Activated naive CD8-positive, alpha-beta T cell treated with anti-CD3 and anti-CD28 coated beads for 36 hours (primary cell): ENCODE measurements at places on chromosomes 2 and 18.

- no peak for DNase-seq
Observed at GRCh38 chr2:125224188-125224587, 1199.1 kb downstream of the CNTNAP5 start.

DNA sequence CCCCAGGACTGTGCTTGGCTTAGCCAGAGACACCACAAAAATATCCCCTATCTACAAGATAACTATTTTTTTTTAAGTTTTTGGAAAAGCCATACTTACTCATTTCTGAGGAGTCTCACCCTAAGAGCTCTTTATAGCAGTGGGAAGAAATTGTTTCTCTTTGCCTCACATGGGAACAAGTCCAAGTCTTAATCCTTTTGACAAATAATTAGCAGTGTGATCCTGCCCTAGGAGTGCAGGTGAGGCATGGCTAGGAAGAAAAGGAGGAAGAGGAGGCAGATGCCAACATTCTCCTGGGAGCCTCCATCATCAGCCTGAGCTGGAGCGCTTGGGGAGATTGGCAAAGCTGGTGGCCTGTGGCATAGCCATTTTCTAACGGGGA is 115.6 kb downstream of the STPG4 start:
- DNase-seq: no peak

GRCh38 chr2:164498836-164499235 is 122.4 kb downstream of the GRB14 start:
- no peak for DNase-seq

- DNase-seq: no peak
Observed at GRCh38 chr2:169300636-169301530, 61.5 kb downstream of the LRP2 start.

DNA sequence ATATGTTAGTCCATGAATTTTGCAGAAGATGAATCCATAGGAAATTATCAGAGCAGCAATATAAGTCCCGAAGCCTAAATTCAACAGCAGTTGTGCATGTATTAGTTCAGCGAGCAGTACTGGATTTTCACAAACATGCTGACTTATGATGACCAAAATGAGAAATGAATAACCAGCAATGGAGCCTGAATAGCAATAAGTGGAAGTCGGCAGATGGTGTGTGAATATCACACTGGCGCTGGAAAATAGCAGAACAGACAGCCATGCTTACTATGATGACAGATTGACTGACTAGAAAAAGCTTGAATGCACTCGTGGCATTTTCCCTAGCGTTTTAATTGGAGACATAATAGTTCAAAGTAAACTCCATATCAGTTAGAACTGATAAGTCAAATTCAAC is 1114.5 kb downstream of the DSC3 start:
- DNase-seq: no peak

DNA sequence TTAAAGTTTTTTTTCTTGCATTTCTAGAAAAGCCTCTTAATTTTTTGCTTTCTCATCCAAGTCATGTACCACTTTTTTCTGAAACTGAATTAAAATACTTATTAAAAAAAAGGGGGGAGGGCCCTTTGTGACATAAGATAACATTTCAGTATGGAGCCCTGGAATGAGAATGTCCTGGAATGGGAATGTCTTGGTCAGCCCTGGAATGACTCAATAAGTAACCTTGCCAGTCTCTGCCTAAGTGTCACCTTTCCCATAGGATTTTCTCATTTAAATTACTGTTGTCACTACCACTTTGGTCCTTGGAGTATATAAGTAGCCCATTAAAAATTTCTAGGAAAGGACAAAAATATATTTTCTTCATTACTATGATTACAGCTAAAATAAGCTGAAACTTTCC is 4.7 kb downstream of the UBXN2A start:
- no peak for DNase-seq

DNA sequence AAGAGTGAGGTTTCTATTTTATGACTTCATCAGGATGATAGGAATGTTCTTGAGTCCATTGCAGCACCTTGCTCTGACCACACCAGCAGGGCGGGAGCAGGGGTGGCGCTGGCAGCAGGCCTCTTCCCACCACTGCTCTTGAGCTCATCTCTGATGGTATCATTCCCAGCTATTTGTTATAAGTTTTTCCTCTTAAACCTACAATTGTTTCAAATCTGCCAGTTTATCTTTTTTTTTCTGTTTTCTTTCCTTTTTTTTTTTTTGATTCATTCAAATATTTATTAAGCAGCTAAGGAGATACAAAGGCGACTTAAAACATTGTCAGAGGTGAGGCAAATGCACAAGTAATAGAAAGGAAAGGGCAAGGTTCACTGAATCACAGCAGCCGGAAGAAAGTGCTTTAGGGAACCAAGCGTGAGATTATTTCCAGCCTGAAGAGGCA is 28.7 kb downstream of the NIFK start:
- no peak for DNase-seq

- DNase-seq: no peak
Observed at GRCh38 chr2:3198119-3198518, 179.5 kb downstream of the EIPR1 start.

- no peak for DNase-seq
Observed at GRCh38 chr18:13516855-13517254, 209.5 kb downstream of the FAM210A start.

- peak; percentile 9 for DNase-seq
Observed at GRCh38 chr2:104412384-104412783, 441.5 kb upstream of the POU3F3 start.

DNA sequence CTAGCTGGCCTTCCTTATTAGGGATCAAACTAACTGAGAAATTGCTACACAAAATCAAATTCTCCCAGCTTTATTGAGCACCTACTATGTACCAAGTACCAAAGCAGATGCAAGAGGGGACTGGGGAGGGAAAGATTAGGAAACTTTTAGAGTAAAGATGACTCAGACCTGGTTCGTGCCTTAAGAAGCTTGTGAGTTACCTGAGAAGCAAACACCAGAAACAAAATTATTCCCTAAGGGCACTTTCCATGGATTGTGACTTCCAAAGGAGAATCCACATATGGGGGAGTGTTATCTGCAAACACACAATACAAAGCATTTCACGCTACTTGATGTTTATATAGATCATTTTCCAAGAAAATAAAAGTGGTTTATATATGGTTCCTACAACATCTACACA is 326.9 kb upstream of the HNRNPA3 start:
- no peak for DNase-seq

GRCh38 chr2:164073101-164074074 is 337.6 kb upstream of the FIGN start:
- no peak for DNase-seq

- no peak for DNase-seq
Observed at GRCh38 chr18:76397631-76398030, 97.4 kb downstream of the ZNF516 start.

- DNase-seq: no peak
Observed at GRCh38 chr18:48165111-48165866, 234.8 kb upstream of the SMAD2 start.

DNA sequence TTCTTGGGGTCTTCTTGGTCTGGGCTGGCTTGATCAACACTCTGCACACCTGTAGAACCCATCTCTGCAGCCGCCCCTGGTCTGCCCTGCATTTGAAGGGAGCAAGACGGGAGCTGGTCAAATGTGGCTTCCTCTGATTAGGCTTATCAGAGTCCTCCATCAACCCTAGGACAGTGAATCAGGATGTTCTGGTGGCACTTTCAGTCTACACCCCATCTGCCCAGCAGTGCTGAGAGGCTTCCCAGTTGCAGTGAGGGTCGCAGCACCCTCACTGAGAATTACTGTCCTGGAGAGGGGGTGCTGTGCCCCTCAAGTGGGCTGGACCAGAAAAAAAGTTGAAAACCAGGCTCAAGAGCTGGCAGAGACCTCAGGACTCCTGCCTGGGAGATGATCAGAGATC is 152.9 kb downstream of the DYSF start:
- DNase-seq: no peak

DNA sequence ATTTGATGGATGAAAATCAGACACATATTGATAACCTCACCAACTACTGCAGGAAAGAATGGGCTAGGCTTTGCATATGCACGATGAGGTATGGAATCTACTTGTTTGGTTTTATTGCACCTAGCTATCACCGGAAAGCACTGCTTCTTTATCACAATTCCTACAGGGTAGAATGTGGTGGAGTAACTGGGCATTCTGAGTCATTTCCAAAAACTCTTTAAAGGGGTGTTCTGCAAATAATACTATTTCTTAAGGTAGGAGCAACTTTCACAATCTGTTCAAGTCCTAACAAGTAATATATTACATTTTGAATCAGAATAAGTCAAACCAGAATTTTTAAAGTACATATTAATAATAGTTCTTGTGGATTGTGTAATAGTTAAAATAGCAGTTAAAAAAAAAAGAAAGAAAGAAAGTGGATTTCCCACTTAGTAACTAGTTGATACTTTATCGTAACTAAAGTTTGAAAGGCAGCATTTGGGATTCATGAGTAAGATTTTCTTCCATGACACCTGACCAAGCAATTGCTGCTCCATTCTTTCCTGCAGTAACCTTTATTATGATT is 40.5 kb downstream of the INO80C start:
- no peak for DNase-seq
